ENCODE measurements at places on chromosomes 1 and 21.

DNA sequence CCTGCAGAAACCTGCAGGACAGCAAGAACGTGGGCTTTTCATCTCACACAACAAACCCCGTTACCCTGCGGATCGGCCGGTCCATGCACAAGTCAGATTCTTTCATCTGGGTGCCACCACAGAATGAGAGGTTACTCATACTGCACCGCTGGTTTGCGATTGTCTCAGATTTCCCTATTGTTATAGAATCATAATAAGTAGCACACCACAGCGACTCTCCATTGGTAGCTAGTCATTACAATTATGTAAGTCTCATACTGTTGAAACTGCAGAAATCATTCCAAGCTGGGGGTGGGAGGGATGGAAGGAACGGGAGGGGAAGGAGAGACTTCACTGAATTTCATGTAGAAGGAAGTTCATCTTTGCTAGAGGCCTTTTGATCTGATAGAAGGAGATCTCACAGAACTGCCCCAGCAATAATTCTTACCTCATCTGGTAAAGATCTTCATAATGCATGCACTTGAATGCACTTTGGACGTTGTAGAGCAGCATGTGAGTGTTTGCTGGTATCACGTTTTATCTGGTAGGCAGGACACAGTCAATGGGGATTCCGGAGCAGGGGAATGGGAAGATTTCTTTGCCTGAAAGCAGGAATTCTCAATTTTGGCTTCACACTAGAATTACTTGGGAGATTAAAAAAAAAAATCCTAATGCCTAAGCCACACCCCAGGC, 221.1 kb downstream of the KIF26B start:
- no peak for DNase-seq

GRCh38 chr21:41687633-41688032, 79.2 kb downstream of the RIPK4 start:
- DNase-seq: no peak

GRCh38 chr1:192615055-192615454, 20.9 kb upstream of the RGS13 start:
- DNase-seq: no peak

GRCh38 chr1:202945483-202945882, 12.6 kb downstream of the ADIPOR1 start:
- no peak for DNase-seq

GRCh38 chr1:46547481-46548383, 3.7 kb downstream of the KNCN start:
- DNase-seq: no peak

- DNase-seq: no peak
Measured at GRCh38 chr1:25017436-25018109, 87.5 kb upstream of the RUNX3 start.

DNA sequence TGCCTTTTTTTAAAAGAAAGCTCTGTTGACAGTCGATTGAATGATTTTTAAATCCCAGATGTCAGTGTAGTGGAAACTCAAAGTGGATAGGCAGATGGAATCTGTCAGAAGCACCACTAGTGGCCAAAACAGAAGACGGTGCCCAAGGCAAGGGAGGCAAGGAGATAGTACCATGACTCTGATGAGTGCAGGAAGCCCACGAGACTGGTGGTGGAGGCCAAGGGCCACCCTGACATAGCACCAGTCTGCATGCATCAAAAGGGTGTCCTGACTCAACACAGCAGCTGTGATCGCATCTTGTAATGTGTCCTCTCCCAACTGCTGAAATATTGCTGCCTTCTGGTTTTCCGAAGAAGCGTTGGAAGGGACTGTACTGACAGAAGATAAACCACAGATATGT, 124.1 kb upstream of the PAPPA2 start:
- DNase-seq: no peak

- DNase-seq: no peak
Measured at GRCh38 chr1:216847397-216848036, 124.3 kb upstream of the ESRRG start.

DNA sequence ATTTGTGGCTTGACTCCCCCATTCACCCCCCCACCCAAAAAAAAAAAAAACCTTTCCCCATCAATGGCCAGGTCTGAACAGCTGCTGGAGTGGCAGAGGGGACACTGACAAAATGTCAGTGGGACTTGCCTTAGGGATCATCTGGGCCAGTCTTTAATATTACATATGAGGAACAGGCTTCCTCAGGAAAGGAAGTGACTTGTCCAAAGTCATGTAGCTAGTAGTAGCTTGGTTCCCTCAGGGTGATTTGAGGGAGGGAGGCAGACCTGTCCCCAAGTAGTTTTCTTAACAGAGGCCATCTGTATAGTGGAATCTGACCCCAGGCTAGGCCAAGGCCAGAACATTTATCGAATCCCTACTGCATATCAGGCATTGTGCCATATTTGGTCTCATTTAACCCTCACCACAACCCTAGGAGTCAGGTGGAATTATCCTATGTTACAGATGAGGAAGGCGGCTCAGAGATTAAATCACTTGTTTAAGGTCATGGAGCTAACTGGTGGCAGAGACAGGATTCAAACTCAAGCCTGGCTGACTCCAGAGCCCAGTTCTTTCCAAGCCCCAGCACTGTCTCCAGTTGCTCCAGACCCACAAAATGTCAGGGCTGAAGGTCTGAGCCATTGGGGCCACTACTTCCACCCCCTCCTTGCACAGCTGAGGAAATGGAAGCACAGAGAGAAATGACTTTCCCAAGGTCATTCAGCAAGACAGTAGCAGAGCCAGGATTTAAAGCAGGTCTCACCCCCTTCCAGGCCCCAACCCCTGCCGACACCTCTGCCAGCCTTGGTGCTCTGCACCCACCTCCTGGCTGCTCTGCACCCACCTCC, 10.4 kb downstream of the ZBTB7B start:
- DNase-seq: no peak

DNA sequence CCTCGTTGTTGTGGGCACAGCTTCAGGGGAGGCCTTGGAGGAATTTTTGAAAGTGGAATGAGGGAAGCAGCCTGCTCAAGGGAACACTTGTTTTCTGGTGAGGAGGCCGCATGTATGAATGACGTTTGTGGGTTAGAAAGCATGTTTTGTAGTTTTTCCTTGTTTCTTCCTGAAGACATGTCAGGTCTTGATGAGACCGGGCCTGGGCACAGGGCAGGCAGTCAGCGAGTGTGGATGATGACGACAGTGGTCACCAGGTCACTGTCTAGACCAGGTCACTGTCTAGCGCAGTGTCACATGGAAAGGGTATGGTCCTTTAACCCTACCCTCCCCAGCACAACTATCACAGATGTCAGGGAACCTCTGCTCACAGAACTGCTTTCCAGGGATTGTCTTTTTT, 7.3 kb downstream of the PSEN2 start:
- no peak for DNase-seq

GRCh38 chr1:175520186-175520585, 223.2 kb downstream of the TNR start:
- no peak for DNase-seq

- no peak for DNase-seq
Measured at GRCh38 chr1:107326824-107327445, 186.1 kb downstream of the NTNG1 start.

DNA sequence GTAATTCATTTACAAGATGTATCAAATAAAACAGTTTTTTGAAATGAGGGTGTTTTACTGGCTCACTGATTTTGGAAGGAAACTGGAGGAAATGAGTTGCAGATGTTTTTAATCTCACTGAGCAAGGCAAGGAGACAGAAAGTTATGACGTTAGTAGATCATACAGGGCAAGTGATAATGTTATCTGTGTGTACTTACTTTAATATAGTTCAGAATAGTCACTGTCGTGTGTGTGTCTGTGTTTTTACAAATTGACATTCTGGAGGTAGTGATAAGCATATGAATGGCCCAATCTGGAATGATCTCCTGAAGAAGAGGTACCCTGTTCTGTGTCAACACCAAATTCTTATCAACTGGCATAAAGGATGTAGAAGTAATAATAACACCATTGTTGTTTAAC, 1.9 kb upstream of the GBP4 start:
- DNase-seq: no peak

DNA sequence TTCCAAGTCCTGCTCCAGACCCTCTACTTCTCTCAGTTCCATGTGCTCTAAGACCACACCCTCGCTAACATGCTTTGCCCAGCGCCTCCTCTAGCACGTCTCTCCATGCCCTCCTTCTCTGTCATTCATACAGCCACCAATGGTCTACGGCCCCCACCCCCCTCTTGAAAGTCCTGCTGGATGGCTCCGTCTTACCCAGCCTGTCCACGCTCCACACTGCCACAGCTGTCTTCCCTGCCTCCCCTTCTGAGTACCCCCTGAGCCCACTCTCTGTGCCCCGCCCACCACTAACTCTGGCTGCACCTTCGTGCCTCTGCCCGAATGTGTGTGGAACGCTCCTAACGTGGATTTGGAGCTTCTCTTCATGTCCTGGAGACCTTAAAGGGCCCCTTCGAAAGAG, 244.6 kb downstream of the TRABD2B start:
- no peak for DNase-seq

- no peak for DNase-seq
Measured at GRCh38 chr1:152185544-152186391, 26.7 kb upstream of the RPTN start.

DNA sequence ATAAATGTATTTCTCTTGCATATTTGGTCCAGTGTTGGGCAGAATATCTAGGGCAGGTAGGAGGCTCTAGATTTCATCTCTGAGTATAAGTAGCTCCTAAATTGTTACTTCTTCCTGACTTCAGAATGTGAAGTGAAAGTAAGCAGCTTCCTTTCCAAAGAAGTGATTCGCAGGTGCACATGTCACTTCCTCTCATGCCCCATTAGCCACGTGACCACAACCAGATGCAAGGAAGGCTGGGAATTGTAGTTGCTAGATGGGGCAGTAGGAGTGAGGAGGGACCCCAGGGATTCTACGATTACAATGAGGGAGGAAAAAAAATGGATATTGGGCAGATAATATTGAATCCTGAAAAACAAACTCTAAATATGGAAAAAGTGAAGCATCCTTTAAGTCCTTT, 113.2 kb upstream of the CYYR1 start:
- no peak for DNase-seq

GRCh38 chr1:214224611-214225354, 56.2 kb upstream of the SMYD2 start:
- DNase-seq: no peak

- DNase-seq: no peak
Measured at GRCh38 chr21:33244779-33245105, 15.0 kb downstream of the IFNAR2 start.

GRCh38 chr21:36065497-36066036, 4.3 kb upstream of the CBR1 start:
- no peak for DNase-seq

DNA sequence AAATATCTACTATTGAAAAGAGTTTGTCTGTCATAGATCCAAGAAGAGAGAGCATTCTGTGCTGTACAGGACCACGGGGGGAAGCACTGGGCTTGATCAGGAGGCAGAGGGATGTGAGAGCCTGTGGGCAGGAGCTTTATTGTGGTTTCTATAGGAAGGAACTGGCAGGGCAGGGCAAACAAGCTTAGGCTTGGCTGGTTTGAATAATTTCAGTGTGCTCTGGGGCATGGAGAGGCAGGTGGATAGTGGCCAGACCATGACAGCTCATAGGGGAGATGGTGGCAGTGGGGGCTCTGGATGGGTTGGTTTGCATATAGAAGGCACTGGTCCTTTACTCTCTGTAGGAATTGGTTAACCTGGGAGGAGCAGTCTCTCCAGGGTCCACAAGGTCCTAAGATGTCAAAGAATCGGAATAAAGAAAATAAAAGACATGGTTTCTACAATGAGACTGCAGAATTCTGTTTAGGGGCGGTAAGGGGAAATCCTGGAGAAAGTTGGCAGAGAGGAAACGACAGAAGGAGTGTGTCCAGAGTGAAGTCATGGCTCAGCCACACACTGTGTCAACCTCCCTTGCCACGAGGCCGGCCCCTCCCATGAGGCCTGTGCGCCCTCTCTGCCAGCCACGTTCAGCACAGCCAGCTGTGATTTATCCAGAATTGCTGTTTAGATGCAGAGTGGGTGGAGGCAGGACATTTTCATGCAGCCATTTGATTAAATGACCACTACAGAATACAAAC, 81.7 kb upstream of the PGBD5 start:
- DNase-seq: no peak

- DNase-seq: no peak
Measured at GRCh38 chr1:42917241-42917495, 41.5 kb downstream of the SLC2A1 start.

DNA sequence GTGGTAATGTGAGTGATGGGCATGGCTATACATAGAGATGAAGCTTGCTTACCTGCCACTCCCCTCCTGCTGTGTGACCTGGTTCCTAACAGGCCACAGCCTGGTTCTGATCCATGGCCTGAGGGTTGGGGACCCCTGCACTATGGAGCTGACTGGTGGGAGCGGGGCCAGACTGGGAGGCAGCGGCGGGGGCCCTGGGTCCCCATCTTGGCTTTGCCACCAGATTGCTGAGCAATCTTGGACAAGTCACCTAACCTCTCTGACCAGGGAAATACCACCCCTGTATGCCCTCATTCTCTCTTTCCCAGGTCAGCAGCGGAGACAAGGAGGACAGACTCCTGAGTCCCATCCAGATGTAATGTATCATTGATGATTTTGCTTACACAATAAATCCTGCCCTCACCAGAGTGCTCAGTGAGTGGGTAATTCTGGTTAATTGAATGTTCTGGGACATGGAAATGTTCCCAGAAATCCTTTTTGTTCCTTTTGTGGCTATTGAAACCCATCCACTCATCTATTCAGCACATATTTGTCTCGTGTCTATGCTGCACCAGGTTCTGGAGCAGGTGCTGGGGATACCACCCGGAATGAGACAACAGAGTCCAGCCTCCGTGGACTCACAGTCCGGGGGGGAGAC, 4.1 kb upstream of the ARHGEF10L start:
- no peak for DNase-seq

GRCh38 chr1:95409276-95409675, 175.3 kb downstream of the RWDD3 start:
- DNase-seq: no peak

GRCh38 chr1:5839161-5839880, 152.9 kb downstream of the NPHP4 start:
- no peak for DNase-seq

DNA sequence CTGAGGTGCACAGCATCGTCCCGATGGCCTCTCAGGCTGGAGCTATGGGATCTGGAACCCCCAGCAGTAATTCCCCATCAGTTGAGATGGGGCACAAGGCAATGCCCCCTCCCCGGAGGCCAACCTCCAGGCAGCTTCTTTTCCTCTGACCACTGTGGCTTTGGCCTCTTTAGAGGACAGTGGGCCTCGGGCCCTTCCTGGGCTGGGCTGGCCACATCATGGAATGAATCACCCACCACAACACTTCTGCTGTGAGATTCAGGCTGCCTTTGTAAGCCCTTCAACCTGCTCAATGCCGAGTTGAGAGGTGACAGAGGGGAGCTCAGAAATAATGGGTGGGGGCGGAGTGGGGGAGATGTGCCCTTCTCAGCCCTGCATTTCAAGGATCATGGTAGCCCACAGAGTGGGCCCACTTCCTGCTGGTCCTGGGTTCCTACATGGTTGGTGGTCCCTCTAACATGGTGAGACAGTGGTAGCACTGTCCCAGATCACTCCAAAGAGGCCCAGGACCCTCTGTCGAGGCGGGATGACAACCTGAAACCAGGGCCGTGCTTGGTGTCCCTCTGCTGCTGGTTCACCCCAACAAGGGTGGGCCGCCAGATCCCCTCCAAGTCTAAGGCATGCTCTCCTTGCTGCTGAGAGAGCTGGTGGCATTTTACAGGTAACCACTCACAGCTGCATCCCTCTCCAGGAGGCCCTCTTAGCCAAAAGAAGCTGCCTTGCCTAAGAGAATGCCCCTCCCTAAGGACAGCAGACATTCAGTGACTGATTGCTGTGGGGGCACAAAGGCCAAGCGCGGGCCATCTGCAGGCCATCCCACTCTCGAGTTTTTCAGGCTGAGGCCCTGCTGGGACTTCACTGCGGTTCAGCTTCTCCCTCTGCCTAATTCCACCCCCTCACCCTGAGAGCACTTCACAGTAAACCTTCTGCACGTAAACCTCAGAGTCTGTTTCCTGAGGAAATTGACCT, 29.7 kb upstream of the EVA1B start:
- no peak for DNase-seq
